ENCODE measurements at places on chromosomes 16 and 17. TPM values are rescaled to one million over a fixed set of nuclear protein-coding genes. Genes with fewer than 3 reads are reported as not detected.

GRCh38 chr17:68562736-68563135 lies 38.4 kb downstream of the FAM20A start:
- DNase-seq: no peak

The WFIKKN1 gene
- 0.96 TPM for total RNA-seq

- no peak for DNase-seq
These were observed 323 bp downstream of the ST3GAL2 start for GRCh38 chr16:70438585-70438968.

- no peak for DNase-seq
These were observed 17.1 kb downstream of the PMP22 start for GRCh38 chr17:15247891-15248529.

- DNase-seq: no peak
These were observed 6.0 kb downstream of the MPG start for GRCh38 chr16:83781-84615.

GRCh38 chr17:46152423-46152822 lies 40.8 kb downstream of the KANSL1 start:
- no peak for DNase-seq

The NKD1 gene
- 3.9 TPM for total RNA-seq

DNA sequence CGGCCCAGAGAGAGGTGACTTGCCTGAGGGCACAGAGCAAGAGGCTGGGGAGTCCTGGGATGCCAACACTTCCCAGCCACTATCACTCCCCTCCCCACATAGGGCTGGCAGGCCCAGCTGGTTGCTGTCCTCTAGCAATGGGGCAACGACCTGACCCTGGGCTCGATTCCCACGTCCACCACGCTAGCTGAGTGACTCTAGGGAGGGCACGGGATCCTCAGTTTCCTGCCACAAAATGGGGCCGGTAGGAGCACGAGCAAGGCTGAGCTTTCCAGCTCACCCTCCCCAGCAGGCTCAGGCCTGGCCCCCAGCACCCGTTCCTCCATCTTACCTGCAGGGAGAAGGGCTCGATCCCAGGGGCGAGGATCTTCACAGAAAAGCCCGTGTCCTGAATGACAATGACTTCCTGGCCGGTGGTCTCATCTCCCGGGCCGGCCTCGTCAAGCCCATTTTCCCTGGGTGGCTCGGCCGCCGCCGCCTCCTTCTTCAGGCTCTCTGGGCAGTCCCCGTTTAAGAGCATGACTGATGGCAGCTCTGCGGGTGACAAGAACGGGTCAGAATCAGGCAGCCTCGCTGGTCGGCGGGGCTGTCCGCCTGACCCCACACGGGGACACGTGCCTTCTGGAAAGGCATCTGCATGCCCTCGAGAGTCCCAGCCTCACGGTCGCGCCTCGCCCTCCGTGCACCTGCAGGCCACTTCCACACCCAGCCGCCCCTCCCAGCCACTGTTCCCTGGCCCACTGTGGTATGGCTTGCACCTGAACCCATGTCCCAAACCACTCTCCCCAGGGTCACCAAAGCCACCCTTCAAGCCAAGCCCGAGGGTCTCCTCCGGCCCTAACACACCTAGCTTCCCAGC lies 7.3 kb downstream of the CLUH start:
- DNase-seq: peak; percentile 76

The LDHD gene
- total RNA-seq: 113 TPM

GRCh38 chr16:22190081-22190775 lies 15.8 kb upstream of the EEF2K start:
- peak; percentile 83 for DNase-seq

GRCh38 chr17:28258347-28258887 lies 60.6 kb upstream of the TMEM97 start:
- DNase-seq: peak; percentile 90

All from left lobe of liver (tissue), 2 donors.